T follicular helper cell (primary cell): ENCODE measurements at places on chromosomes 7 and 10.
A peak's percentile ranks its signal among the peaks of the same experiment; 100 is the strongest.

DNA sequence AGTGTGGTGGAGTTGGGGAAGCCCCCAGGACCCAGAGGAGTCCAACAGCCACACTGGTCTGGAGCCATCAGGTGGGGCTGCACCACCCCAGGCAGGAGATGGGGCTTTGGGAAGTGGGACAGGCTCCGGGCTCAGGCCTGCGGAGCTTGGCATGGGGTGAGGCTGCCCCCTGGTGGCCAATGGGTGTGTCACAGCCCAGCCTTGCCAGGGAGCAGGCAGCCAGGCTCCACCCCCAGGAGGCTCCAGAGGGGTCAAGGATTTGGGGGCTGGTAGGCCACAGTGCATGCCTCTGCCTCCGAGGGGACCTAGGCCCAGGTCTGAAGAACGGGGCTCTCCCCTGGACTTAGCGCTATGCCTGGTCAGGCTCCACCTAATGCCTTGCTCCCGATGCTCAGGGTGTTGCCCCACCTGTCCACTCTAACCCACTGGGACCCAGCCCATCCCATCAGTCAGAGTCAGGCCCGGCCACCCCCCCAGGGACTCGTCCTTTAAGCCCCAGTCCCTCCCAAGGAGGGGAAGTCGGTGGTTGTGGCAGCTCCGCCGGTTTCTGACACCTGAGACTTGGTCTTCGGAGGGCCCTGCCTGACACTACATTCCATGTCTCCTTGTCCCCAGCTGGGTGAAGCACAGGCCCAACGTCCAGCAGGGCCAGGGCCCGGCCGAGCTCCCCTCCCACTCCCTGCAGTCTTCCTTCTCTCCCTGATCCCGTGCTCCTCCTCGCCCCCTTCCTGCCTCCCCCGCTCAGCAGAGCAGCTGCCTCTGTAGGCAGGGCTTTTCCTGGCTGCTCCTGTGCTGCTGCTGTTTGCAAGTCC lies 11.3 kb upstream of the SAMD8 start:
- DNase-seq, result peak; percentile 72

GRCh38 chr10:17058093-17058492 lies 71.5 kb downstream of the CUBN start:
- no peak for DNase-seq

DNA sequence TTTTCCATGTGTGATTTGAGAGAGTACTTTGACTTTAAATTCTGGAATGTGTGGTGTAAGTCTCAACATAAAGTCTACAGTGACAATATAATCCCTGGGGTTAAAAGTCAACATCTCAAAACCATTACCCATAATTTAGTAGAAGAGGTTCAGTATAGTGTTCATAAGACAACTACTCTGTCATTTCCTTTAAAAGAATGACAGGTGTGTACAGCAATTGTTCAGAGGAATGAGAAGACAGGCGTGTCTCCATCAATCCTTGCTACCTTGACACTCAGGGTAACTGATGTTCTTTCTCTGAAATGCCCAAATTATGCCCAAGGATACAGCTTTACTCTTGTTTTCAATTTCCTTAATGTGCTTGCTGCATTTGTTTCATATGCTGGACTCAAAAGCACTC lies 256.4 kb downstream of the DYNC1I1 start:
- no peak for DNase-seq

- peak; percentile 7 for DNase-seq
These were observed 97.2 kb upstream of the INSYN2A start for GRCh38 chr10:127293640-127294039.

DNA sequence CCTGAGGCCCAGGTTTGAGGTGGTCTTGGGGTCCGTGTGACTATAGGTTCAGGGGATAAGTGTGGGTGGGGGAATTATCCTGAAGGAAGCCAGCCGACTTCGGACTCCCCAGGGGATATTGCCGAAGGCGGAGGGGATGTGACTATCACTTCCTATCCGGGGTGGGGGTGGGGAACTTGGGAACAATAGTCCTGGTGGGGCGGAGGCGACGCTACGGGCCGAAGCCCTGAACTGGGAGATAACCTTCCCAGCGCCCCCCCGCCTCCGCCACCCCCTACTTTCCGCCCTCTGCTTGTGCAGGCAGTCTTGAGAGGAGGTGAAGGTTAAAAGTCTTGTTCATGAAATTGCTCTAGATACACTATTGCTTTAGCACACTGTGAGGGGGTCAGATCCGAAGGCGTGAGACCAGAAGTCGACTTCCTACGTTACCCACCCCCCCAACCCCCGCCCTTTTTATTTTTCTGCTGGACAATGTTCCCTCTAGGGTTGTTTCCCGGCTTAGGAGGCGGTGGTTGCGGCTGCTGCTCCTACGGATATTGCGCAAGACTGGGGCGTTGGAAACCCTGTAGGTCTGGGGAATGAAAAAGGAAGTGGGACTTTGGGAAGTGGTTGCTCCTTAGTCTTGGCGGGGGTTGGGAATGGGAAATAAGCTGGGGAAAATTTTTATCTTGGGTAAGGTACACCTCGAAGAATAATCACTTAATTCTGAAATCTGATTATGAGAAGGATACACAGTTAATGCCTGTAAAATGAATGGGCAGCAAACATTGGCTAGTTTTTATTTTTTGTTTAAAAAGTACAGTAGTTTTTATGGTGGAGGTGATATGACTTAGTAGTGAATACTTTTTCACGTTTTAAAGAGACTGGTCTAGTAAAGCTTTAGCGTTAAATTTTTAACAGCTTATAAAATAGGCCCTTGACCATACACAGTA lies 1.5 kb downstream of the PTPN12 start:
- DNase-seq, result no peak

- no peak for DNase-seq
These were observed 1.0 kb downstream of the NT5C2 start for GRCh38 chr10:103192089-103192450.

GRCh38 chr10:95214793-95215192 lies 20.8 kb downstream of the ACSM6 start:
- DNase-seq, result no peak

- no peak for DNase-seq
These were observed 84.7 kb upstream of the TMEM168 start for GRCh38 chr7:112874909-112875308.

DNA sequence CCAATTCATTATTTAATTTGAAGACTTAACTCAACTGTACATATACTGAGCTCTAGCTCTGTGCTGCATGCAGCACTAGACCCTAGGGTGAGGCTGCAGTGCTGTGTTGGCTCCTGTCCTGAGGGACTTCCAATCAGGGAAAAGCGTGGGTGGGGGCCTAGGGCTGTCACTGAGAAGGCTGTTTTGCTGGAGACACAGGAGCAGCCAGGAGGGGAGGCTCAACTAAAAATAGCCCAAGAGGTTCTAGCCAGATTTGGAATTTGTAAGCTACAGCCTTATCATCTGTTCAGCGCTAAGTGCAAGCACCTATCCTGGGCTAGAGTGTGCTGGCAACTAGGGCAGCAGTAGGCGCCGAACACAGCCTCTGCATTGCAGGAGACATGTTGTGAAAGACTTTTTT lies 121.1 kb downstream of the VWC2 start:
- no peak for DNase-seq

DNA sequence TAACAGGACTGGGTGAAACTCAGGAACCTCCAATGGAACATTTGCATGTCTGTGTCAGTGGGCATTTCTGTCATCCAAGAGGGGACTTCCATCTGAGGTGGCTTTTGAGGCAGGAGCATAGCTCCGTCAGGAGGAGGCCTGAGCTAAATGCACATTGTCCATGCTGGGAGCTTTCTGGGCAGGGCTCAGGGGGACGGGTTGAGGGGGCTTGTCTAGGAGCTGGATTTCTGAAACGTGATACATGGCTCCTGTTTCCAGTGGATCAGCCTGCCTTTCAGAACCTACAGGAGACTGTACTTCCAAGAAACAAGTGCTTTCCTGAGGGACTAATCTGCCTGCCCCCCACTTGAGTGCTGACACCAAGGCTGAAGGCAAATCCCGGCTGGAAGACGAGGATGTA lies 40.5 kb upstream of the GDF10 start:
- DNase-seq, result no peak

DNA sequence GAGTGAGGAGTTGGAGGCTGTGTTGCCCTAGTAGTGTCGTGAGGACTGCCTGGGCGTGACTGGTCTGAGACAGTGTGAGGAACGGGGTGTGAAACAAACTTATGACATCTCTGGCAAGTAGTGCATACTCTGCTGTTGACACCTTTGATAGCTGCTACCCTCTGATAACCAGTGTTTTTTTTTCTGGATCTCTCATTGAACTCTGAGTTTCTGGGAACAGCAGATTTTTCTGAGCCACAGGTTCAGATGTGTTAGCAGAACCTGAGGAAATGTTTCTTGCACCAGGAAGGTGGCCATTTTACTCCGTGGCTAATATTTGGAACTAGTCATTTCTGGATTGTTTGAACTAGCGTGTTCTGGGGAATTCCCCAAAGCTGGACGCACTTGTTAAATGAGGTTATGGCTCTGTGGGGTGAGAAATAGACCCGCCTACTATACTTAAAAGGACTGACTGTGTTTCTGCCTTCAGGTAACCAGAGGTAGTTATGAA lies 52.9 kb downstream of the AUTS2 start:
- no peak for DNase-seq

GRCh38 chr10:102744374-102745051 lies 765 bp downstream of the WBP1L start:
- DNase-seq, result no peak

GRCh38 chr7:22435720-22436119 lies 64.3 kb downstream of the STEAP1B start:
- no peak for DNase-seq

- DNase-seq, result no peak
These were observed 565.7 kb downstream of the TCERG1L start for GRCh38 chr10:130745821-130746220.

GRCh38 chr7:120738816-120739215 lies 119.1 kb downstream of the TSPAN12 start:
- DNase-seq, result no peak

GRCh38 chr10:98340261-98340939 lies 72.4 kb upstream of the LOXL4 start:
- DNase-seq, result no peak

DNA sequence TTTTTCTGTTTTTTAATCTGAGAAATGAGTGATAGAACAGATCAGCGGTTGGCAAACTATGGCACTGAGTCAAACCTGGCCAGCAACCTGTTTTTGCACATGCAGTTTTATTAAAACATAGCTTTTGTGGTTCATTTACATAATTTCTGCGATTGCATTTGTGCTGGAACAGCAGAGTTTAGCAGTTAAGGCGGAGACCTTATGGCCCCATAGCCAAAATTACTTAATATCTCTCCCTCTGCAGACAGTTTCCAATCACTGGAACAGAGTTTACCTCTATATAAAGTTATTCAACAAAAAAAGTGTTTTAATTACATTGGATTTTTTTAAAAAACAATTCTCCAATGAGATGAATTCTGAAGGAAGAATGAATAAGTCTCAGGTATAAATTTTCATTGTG lies 212.1 kb downstream of the DGKB start:
- no peak for DNase-seq

DNA sequence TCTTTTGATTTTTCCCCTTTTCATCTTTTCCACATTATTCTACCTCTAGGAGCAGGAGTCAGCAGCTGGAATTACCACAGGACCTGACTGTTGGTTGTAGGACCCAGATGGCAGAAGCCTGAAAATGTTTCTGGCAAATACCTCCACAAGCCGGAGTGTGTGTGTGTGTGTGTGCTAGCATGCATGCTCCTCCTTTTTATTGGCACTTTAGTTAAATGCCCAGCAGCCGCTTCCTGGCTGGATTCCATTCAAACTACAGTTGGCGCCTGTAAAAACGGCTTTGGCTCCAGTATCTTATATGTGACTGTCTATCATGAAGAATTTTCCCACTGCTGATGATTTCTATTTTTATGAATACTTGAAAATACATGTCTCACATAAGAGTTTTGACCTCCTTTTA lies 319.7 kb upstream of the SP4 start:
- no peak for DNase-seq

DNA sequence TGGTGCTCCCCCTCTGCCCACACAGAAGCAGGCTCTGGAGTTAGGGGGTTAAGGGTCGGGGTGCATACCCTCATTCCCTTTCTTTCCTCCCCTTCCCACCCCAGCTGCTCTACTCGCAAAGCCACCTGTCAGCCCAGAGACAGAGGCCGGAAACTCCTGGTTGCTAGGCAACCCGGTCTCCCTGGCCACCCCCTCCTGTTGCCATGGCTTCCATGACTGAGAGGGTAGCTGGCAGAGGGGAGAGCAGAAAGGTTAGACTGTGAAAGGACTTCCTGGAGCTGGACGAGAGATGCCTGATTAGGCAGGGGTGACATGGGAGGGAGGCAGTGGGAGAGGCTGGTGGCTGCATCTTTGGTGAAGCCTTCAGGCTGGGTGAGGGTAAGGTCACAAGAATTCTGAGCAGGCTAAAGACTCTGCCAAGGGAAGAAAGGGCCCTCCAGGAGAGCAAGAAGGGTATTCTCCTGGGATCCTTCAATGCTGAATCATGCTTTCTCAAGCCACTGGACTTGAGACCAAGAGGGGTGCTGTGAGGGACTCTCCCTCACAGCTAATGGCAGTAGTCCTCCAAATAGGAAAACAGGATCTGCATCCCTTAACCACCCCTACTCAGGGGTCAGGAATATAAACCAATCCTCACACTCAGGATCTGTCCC lies 5.4 kb downstream of the PSD start:
- DNase-seq, result no peak

- DNase-seq, result no peak
These were observed 51.2 kb downstream of the KIAA1549 start for GRCh38 chr7:138929969-138930368.

DNA sequence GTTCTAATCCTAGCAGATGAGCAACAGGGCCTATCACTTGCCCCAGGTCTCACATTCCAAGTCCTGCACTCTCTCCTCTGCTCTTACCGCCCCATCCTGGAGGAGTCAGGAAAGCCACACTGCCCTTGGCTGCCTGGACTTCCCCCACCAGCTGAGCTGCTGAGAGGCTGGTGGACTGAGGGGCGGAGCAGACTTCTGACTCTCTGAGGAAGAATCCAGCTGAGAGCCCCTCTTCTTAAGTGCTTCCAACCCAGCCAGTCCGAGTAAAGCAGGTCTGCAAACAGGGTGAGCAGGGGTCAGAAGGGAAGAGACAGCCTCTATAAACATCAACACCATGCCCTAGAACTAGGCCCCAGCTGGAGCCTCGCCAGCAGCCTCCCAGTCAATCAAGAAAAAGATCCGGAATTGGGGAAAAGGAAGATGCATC lies 92.4 kb upstream of the TMEM72 start:
- no peak for DNase-seq

DNA sequence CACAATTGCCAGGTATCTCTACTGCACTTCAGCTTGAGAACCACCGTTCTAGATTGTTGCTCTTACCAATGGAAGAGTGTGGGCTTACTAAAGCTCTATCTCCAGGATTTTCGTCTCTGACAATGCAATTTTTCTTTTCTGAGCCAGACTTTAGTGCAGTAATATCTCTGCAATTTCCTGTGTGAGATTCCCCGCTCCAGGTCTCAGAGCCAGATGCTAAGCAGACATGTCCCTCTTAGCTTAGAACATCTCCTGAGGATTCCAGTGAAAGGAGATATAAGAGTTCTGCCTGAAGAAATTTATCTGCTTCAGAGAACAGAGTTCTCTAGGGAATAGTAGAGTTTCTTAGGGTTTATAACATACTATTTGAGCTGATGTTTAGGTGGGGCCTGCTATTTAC lies 82.0 kb downstream of the SND1 start:
- DNase-seq, result no peak

DNA sequence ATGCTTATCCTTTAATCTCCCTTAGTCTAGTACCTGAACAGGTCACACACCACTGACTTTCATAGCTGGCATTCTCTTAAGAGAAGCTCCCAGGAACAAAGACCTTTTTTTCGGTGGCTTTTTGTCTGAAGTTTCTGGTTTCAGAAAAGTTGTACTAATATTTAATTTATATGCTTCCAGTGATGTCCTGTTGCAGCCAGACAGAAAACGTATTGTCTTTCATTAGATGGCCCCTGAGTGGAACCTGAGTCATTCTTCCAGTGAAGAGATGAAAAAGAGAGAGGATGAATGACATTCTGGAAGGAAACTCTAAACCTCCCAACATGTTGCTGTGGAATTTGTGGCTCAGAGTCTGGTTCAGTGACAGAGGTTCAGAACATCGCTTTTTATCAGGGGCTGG lies 274.8 kb upstream of the TAC1 start:
- no peak for DNase-seq
